ENCODE measurements at places on chromosomes 2 and 18.

DNA sequence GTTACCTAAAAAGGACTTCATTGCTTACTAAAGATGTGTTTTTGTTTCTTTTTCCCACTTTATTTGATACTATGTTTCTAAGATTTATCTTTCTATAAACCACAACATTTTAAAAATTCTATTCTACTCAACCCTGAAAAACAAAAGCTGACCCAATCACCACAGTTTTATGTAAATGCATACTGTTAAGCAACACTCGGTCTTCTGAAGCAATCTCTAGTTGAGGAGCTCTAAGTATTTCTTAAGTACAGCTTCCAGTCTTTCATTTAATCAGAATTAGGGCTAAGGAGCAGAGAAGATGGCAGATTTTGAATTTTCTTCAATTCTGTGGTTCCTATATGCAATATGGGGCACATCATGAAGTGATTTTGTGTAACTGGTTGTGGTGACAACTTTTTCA, 72.2 kb upstream of the SLC4A10 start:
- no peak for DNase-seq

GRCh38 chr18:45565280-45565970, 49.9 kb upstream of the SLC14A2 start:
- no peak for DNase-seq

DNA sequence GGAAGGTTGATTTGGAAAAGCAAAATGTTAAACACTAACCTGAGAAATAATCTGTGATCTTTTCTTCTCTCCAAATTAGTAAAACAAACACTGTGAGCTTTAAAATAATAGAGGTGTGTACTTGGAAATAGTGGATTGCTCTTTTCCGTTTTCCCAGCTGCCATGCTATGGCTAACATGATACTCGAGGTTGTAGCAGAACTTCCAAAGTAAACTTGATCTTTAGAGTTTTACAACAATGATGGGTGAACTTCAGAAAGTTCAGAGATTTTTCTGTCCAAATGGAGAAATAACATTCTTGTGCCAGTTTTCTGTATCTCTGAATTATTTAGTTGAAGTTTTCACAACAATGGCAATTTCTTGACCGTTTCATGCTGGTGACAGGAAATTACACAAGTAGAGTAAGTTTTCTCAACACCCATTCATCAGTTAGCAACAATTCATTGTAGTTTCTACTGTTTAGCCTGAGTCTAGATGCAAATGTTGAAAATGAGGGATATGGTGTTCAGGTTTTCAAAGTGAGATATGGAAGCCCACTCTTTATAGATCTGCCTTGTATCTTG, 135.3 kb upstream of the CTAGE1 start:
- no peak for DNase-seq

DNA sequence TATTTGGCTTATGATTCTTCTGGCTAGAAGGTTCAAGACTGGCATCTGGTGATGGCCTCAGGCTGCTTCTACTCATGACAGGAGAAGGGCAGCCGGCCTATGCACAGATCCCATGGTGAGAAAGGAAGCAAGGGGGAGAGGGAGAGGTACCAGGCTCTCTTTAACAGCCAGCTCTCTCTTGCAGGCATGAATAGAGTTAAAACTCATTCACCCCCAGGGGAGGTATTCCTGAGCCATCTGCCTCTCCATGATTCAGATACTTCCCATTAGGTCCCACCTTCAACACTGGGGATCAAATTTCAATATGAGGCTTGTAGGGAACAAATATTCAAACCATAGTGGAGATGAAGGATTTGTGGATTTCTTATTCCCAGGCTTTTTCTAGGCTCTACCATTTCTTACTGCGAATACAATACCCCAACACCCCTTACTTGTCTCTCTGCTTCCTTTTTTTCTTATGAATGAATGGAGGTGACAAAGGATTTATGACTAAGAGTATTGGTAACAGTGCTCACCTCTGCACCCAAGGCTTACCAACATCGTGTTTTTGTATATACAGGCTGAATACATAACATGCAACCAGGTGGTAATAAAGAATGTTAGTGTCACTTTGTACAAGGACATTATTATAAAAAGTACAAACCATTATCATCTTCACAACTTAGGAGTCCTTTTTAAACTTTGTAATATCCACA, 454.6 kb upstream of the TRIB2 start:
- DNase-seq: no peak

- DNase-seq: no peak
These were observed 12.1 kb downstream of the PTMA start for GRCh38 chr2:231720292-231720986.

DNA sequence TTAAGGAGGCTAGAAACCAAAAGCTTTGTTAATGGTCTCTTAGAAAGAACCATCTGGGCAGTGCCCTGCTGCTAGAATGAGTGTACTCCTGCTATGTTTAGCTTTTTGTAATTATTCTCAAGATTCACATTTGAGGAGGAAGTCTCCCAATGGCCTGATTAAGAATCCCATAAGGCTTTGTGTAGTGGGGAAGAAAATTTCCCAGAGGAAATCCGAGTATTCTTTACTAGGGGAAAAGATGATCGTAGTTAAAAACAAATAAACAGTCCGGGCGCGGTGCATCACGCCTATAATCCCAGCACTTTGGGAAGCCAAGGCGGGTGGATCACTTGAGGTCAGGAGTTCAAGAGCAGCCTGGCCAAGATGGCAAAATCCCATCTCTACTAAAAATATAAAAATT, 117.9 kb downstream of the PTRHD1 start:
- DNase-seq: no peak

DNA sequence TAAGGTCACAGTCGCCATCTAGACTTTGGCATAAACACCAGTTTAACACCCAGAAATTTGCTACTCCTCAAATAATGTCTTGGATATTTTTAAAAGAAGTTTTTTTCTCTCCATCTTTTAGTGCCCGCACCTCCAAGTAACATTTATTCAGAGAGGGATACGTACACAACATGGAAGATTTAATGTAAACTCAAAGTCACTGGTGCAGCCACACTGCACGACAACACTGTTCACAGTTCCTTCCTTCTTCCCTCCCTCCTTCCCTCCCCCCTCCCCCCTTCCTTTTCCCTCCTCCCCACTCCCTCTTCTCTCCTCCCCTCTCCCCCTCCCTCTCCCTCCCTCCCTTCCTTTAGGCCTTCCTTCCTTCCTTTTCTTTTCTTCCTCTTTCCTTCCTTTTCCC, 56.5 kb downstream of the NPPC start:
- DNase-seq: no peak

GRCh38 chr2:239231231-239232194, 169.3 kb downstream of the HDAC4 start:
- DNase-seq: no peak

GRCh38 chr2:197596766-197597165, 78.6 kb downstream of the RFTN2 start:
- no peak for DNase-seq

DNA sequence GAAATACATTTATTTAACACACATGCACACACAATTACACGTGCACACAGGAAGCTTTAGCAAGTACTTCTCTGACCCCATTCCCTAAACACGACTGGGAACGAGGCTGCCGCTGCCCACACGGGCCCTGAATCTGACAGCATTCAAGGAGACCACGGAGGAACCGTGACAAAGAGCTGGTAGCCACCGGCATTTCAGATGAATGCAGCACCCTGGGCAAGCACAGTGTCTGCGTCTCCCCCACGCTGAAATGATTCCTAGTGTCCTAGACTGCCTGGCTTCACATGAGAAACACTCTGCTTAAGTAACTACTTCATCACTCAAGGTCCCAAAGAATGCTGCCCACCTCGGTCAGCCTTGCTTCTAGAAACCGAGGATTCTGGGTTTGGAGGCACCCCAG, 95.0 kb downstream of the HDAC4 start:
- no peak for DNase-seq

Measured in AG04450 (cell line).